AG04449 (cell line): ENCODE measurements at places on chromosomes 4 and X.

DNA sequence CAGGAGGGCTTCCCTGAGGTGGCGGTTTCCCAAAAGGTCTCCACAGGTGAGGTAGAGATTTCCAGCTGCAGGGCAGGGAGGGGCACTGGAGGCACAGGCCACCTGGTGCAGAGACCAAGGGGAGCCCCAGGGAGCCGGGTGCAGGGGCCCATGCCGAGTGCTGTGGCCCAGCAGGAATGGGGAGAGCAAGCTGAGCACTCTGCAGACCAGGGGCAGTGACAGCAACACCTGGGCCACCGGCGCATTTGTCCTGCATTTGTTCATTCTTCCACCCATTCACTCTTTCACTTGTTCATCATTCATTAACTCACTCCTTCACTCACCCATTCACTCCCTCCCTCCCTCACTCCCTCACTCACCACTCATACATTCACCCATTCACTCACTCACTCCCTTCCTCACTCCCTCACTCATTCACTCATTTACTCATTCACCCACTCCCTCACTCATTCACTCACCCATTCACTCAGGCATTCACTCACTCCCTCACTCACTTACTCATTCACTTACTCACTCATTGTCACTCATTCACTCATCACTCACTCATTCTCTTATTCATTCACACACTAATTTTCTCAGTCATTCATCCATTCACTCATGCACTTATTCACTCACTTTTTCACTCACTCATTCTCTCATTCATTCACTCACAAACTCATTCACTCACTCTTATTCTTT lies 16.3 kb downstream of the CPZ start:
- DNase-seq = no peak

GRCh38 chrX:148498067-148498466 lies 2.4 kb upstream of the AFF2 start:
- no peak for DNase-seq

GRCh38 chr4:5812506-5813229 lies 80.2 kb downstream of the CRMP1 start:
- peak; percentile 24 for DNase-seq

- no peak for DNase-seq
Observed at GRCh38 chr4:27442146-27442545, 581.5 kb downstream of the STIM2 start.

DNA sequence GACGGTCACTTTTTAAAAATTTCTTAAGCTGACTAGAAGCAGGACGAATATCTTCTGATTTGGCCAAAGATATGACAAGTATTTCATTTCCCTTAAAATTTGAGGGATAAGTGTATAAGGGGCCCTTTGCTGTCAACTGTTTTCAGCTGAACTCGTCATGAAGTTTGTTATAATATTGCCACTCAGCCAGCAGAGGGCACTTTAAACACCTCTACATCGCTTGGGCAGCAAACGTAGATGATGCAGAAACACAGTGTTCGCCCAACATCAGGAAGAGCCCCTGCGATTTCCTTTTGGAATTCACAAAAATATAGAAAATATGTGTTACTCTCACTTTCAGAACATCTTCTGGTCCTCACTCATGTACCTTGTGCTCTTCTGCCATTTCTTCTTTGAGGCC lies 435.7 kb upstream of the FMR1 start:
- DNase-seq = no peak

DNA sequence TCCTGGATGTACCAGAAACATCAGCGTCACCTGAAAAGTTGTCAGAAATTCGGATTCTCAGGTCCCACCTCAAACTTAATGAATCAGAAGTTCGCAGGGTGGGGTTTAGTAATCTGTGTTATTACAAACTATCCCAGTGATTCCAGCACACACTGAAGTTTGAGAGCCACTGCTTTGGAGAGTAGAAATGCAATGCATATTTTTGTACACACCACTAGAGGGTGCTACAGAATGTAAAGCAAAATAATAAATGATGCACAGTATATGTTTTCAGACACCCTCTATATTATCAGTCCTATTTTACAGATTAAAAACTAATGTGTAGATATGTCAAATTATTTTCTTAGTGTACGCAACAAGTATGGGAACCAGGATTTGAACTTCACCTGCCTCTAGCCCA lies 2.4 kb upstream of the MORF4L2 start:
- DNase-seq = no peak

DNA sequence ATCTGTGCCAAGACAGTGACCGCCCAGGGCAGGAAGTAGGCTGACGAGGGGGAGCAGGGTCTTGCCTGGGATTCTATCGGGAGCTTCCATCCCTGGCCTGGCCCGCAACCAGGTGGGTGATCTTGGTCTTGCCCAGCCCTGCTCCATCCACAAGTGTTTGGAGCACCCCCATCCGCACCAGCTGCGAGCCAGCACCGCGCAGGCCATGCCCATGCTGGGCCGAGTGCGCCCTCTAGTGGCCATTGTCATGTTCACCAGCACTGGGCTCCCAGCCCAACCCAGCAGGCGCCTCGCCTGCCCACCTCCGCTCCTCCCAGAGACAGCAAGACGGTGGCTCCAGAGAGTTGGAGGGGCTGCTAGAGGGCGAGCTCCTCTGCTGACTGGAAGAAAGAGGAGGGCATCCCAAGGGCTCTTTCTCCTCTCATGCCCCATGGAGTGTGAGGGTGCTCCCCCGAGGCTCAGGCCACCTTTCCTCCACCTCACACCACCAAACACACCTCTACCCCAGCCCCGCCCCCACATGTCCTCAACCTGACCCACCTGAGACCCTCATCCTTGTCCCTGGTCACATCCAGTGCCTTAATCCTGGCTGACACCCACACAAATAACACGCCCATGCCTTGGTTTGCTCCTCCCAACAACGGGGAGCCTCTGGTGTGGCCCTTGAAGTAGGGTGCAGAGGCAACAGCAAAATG lies 9.8 kb upstream of the ATP2B3 start:
- no peak for DNase-seq

GRCh38 chr4:159297091-159297490 lies 194.2 kb downstream of the RAPGEF2 start:
- DNase-seq = no peak

- DNase-seq = no peak
Observed at GRCh38 chrX:68433155-68433980, at the start of gene OPHN1. Gene OPHN1 (minus strand): TSS chrX:68433495. CDS start chrX:68433020, 475 bp downstream.

DNA sequence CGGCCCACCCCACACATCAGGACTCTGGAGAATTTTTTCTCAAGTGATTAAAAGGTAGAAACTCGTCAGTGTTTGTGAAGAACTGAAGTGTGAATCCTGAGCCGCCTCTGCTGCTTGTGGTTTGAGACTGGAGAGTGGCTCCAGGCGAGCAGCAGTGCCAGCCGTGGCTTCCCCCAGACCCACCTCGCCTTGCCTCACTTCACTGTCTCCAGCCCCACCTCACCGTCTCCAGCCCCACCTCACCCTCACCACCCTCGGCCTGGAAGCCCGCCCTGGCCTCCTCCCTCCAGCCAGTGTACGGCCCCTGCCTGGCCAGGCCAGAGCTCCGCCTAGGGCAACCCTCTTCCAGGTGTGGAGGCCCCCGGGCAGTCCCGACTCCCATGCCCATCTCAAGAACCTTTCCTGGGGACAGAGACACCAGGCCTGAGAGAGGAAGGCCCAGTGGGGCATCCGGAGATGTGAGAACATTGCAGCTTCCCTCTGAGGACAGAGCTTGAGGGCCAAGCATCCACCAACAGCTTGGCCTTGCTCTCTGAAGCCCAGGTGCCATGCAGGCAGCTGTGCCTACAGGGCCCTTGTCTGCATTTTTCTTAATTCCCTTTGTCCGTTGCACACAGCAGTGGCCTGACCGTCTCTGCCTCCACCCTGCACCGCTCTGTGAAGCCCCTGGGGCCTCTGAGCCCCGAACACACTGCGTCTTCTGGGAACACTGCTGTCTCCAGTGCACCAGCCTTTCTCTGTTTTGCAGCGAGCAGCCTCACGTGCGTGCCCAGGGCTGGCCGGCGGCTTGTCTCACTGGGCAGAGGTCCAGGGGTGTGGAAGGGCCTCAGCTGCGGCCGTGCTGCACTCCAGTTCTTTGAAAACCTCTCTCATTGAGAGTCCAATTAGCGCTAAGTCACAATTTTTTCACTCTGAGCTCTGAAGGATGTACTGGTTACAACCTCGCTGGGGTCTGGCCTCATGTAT lies 13.8 kb downstream of the SH3BP2 start:
- no peak for DNase-seq

DNA sequence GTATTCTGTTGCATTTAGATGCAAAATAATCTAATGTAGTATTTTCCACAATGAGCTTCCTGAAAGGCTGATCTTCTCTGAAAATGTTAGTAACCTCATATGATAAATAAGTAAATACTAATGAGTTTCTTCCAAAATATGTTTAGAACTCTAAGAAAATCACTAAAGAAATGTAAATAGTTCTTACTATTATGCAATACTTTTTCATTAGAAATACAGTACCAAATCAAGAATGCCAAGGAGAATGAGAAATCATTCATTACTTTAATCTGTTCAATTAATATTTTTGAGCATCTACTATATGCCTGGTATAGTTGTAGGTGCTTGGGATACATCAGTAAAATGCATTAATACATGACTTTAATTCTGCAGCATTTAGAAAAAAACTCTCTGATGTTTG lies 130.6 kb downstream of the IL1RAPL1 start:
- DNase-seq = no peak

DNA sequence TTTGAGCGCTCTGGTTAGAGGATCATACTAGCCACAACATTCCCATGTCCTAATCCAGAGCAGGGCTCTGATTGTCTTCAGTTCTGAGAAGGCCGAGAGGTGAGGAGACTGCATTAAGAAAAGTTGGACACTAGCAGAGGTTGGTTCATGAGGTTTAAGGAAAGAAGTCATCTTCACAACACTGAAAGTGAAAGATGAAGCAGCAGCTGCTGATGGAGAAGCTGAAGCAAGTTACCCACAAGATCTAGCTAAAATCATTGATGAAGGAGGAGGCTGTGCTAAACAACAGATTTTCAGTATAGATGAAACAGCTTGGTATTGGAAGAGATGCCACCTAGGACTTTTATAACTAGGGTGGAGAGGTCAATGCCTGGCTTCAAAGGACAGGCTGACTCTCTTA lies 36.8 kb downstream of the RAP1GDS1 start:
- no peak for DNase-seq

GRCh38 chrX:3326681-3327080 lies 19.8 kb downstream of the MXRA5 start:
- peak; percentile 14 for DNase-seq

GRCh38 chr4:123587983-123588494 lies 191.4 kb downstream of the SPRY1 start:
- peak; percentile 29 for DNase-seq

DNA sequence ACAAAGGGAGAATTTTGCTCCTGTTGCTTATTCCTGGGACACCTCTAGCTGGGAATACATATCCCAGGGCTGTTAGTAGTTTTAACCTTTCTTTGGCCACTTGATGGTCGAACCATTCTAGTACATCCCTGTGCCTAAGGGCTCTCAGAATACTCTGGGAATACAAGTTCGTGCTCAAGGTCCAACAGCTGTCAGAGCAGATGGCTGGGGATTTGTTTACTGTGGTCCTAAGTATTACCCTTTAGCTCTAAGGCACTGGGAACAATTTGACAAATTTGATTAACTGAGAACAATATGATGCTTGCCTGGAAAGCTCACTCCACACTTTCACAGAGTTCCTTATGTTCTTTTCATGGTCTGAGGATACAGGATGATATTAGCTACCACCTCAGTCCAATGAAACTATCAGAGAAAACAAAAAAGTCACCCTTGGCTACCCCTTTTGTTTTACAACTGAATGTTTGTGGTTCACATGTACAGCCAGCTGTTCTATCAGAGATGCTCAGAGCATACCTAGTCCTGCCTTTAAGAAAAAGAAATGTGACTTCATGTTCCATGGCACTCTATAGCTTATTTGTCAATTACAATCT lies 47.4 kb upstream of the PHOX2B start:
- no peak for DNase-seq

- DNase-seq = no peak
Observed at GRCh38 chr4:8171984-8172924, 13.6 kb upstream of the ABLIM2 start.

DNA sequence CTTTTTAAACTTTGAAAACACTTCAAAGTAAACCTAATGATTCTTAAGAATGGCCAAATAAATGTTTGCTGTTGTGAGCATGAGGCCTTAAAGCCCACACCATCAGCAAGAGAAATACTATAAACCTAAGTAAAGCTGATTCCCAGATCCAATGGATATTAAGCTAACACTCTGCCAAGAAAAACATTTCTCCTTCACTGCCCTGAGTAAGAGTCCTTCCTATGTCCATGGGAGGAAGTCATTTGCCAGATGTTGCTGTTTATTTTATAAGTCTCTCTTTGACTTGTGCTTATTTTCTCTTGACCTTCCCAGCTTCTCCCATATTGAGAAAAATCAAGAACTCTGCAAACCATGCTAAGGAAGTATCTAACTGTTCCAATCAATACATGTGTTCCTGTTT lies 154.3 kb upstream of the EDNRA start:
- no peak for DNase-seq

GRCh38 chrX:132023896-132024386 lies 839 bp downstream of the STK26 start:
- no peak for DNase-seq

DNA sequence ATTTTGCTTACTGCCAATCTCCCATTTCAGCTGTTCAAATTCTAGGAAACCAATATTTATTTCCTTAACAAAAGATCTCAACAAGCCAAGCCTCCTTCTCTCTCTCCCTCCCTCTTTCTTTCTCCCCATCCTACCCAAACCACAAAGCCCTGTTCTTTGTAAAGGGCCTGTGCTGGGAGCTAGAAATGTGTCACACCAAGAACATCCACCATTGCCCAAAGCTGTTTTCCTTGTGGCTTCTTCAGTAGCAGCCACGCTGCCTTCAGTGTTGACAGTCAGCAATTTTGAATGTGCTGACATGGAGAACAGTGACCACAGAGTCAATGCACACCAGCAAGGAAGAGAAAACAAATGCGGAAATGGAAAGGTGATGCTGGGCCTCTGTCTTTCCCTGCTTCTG lies 203.0 kb downstream of the MAML3 start:
- DNase-seq = no peak

DNA sequence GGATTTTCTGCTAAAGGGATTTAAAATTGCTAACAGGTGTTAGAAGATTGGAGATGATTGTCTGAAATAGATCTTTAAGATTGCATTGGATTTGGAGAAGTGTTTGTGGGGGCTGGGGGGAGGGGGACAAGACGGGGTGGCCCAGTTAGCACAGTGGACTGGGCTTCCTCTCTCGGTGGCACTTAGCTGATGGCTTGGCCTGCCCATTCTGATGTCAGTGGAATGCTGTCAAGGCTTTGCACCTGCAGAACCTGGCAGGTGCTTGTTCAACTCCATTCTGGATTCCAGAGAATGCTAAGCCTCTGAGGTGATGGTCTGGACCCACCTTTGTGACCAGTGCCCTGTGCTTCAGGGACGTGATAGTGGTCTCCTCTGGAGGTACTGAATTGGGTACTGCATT lies 43.7 kb downstream of the ADD1 start:
- DNase-seq = no peak
